ENCODE measurements at places on chromosomes 2 and 18. TPM values are rescaled to one million over a fixed set of nuclear protein-coding genes. Genes with fewer than 3 reads are reported as not detected.

- H3K27me3 ChIP-seq, result no peaks in the 10 kb centered on the region
- no peak overlapping the region for H3K4me3 ChIP-seq
- no peak for DNase-seq
- no peak overlapping the region for H3K27ac ChIP-seq
- H3K4me1 ChIP-seq, result no peaks in the 10 kb centered on the region
- H3K36me3 ChIP-seq, result no peaks in the 10 kb centered on the region
Observed at GRCh38 chr18:44388329-44388728, 292.4 kb upstream of the SETBP1 start.

- no peak for DNase-seq
- no peak overlapping the region for H3K4me3 ChIP-seq
- H3K27me3 ChIP-seq, result no peaks in the 10 kb centered on the region
- H3K4me1 ChIP-seq, result peaks cover 14% of the 10 kb centered on the region
Observed at GRCh38 chr2:218082586-218083351, 13.7 kb downstream of the RUFY4 start.

The PTPN4 gene
- 40.4 TPM for total RNA-seq

DNA sequence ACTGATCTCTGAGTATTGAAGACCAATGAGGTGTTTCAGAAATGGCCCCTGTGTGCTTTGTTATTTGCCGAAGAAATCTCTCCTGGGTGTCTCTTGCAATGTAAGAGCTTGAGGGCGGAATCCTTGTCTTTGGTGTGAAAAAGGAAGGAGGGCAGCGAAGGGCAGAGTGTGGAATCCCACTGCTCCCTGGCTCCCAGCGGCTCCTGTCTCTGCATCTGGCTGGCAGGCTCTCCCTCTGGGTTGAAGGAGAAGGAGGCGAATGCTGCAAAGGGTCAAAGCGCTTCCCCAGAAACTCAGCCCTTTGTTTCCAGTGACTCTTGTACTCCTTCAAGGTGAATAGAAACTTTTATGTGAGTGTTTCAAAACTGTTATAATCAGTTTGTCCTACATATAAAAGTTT, 457.5 kb downstream of the CNTNAP5 start:
- H3K27me3 ChIP-seq, result no peaks in the 10 kb centered on the region
- H3K4me1 ChIP-seq, result no peaks in the 10 kb centered on the region
- DNase-seq, result no peak
- H3K4me3 ChIP-seq, result no peak overlapping the region

All from HepG2 (cell line).